Mesothelial cell of epicardium (in vitro differentiated cells): ENCODE measurements at places on chromosomes 6 and 20. TPM values are rescaled to one million over a fixed set of nuclear protein-coding genes. Genes with fewer than 3 reads are reported as not detected.

DNA sequence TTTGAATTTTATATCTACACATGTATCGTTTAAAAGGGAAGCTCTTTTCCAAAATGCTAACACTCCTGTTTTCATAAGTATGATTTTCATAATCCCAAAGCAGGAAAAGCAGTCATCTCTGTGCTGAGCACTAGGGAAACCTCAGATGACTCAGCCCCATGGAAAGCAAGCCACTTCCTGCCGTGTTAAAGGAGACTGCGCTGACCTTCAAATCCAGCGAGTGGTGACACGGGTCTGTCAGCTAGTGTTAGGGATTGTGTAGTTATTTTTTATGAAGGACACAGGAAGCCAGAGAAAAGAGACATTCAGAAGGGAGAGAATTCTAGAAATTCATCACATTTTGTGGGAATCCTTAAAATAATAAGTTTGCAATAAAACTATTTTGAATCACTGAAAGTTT is 57.0 kb upstream of the CD93 start:
- no peak overlapping the region for H3K27ac ChIP-seq
- peaks cover 6% of the 10 kb centered on the region for H3K4me1 ChIP-seq
- H3K4me3 ChIP-seq, result no peak overlapping the region
- DNase-seq, result no peak
- no peaks in the 10 kb centered on the region for H3K36me3 ChIP-seq
- peaks cover 1% of the 10 kb centered on the region for H3K27me3 ChIP-seq

DNA sequence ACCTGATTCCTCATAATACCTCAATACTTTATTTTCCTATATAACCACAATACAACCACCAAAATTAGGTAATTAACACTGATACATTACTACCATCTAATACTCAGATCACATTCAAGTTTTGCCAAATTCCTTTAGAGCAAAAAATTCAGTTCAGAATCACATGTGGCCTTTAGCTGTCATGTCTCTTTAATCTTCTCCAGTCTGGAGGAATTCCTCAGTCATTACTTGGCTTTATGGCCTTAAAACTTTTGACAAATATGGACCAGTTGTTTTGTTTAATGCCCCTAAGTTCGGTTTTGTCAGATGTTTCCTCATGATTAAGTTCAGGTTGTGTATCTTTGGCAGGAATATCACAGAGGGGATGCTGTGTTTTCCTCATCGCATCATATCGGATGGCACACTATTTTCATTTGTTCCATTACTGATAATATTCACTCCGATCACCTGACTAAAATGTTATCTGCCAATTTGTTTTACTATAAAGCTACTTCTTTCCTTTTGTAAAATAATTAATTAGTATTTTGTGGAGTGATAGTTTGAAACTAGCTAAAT is 51.2 kb upstream of the AKIRIN2 start:
- peak overlapping the region; percentile 2 for H3K27ac ChIP-seq
- no peaks in the 10 kb centered on the region for H3K27me3 ChIP-seq
- DNase-seq, result no peak
- H3K4me1 ChIP-seq, result peaks cover 26% of the 10 kb centered on the region
- no peaks in the 10 kb centered on the region for H3K36me3 ChIP-seq
- H3K4me3 ChIP-seq, result no peak overlapping the region

GRCh38 chr6:154197196-154197860 is 158.3 kb downstream of the OPRM1 start:
- H3K27me3 ChIP-seq, result no peaks in the 10 kb centered on the region
- DNase-seq, result no peak
- H3K4me1 ChIP-seq, result peaks cover 3% of the 10 kb centered on the region
- no peaks in the 10 kb centered on the region for H3K36me3 ChIP-seq

DNA sequence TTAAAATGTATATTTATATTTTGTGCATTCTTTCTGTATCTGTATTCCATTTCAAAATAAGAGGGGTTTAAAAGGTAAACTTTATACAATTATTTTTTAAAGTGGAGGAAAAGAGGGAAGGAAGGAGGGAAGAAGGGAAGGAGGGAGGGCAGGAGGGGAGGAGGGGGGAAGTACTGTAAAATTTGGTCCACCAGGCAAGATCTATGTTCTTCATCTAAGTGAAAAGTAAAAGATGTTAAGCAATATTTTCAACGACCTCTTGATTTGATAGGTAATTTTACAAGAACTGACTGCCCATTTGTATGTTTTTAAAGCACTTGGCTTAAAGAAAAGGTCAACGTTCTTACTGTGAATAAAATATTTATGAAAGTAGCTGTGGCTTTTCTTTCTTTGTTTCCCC is 29.8 kb upstream of the PCSK2 start:
- H3K27me3 ChIP-seq, result peaks cover 39% of the 10 kb centered on the region
- H3K4me3 ChIP-seq, result no peak overlapping the region
- H3K36me3 ChIP-seq, result no peaks in the 10 kb centered on the region

GRCh38 chr20:58647796-58648501 is 3.1 kb upstream of the STX16 start:
- H3K4me1 ChIP-seq, result peaks cover 13% of the 10 kb centered on the region
- no peaks in the 10 kb centered on the region for H3K27me3 ChIP-seq
- no peaks in the 10 kb centered on the region for H3K36me3 ChIP-seq
- peak; percentile 13 for DNase-seq

- H3K4me3 ChIP-seq, result no peak overlapping the region
- DNase-seq, result no peak
- H3K4me1 ChIP-seq, result peaks cover 5% of the 10 kb centered on the region
- H3K27me3 ChIP-seq, result no peaks in the 10 kb centered on the region
- H3K27ac ChIP-seq, result no peak overlapping the region
These were observed 71.7 kb downstream of the ASXL1 start for GRCh38 chr20:32429745-32430360.

DNA sequence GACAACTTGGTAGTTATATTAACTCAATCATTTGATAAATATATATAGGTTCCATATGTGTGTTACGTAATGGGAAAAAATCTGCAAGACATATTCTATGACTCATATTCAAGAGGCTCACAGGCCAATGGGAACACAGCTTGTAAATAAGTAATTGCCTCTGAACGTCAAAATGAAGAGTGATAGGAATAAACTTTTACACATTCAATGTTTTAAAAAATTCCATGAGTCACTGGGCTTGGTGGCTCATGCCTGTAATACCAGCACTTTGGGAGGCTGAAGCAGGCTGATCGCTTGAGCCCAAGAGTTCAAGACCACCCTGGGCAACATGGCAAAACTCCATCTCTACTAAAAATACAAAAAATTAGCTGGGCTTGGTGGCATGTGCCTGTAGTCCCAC is 209.4 kb upstream of the MCHR2 start:
- no peak overlapping the region for H3K27ac ChIP-seq
- DNase-seq, result no peak
- H3K4me3 ChIP-seq, result no peak overlapping the region
- no peaks in the 10 kb centered on the region for H3K36me3 ChIP-seq
- no peaks in the 10 kb centered on the region for H3K4me1 ChIP-seq
- H3K27me3 ChIP-seq, result no peaks in the 10 kb centered on the region

DNA sequence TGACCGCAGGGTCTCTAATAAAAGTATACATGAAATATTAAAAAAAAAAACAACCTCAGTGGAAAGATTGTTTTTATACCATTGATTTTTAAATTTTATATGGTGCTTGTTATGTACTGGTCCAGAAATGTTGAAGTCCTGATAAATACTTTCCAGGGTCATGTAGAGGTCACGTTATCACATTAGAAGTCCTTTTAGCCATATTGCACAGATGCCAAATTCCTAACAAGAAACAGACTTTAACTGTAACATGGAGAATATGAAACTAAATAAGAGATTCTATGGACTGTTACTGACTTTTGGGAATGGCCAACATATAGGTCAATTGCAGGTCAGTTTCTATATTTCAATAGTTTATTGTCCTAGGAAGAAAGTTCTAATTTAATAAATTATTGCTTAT is 89.0 kb downstream of the ADGRB3 start:
- peaks cover 3% of the 10 kb centered on the region for H3K36me3 ChIP-seq
- peak overlapping the region; percentile 66 for H3K27ac ChIP-seq
- no peak overlapping the region for H3K4me3 ChIP-seq
- peaks cover 46% of the 10 kb centered on the region for H3K4me1 ChIP-seq
- no peaks in the 10 kb centered on the region for H3K27me3 ChIP-seq

GRCh38 chr6:68901044-68901443 is 266.0 kb downstream of the ADGRB3 start:
- no peak overlapping the region for H3K4me3 ChIP-seq
- H3K27ac ChIP-seq, result no peak overlapping the region
- DNase-seq, result no peak
- H3K27me3 ChIP-seq, result peaks cover 4% of the 10 kb centered on the region

GRCh38 chr20:25050082-25050481 is 7.9 kb downstream of the ACSS1 start:
- no peak overlapping the region for H3K4me3 ChIP-seq
- H3K27me3 ChIP-seq, result peaks cover 84% of the 10 kb centered on the region

DNA sequence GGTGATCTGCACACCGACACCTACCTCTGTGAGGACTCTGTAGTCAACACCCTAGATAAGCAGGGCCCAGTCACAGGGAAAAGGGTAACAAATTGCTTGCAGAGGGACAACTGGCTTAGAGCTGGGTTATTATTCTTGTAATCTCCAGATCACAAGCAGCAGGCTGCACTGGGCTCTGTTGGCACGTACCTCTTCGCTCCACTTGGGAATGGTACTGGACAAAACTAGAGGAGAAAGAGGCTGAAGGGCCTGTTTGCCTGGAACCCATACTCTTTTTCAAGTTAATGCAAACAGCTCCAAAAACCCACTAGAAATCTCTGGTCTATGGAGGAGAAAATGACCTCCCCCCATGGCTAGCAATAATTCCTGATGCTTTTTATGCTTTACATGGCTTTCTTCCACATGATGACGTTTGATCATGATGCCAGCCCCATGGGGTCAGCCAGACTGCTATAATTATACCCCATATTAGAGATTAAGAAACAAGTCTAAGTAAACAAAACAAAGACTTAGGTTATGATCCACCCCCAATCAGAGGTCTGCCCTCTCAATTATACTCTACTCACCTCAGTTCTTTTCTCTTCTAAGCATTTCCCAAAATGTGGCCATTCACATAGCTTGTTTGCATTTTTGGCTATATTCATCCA is 190.0 kb downstream of the UNC5CL start:
- H3K27ac ChIP-seq, result no peak overlapping the region
- DNase-seq, result no peak
- peaks cover 13% of the 10 kb centered on the region for H3K4me1 ChIP-seq
- H3K4me3 ChIP-seq, result no peak overlapping the region
- H3K36me3 ChIP-seq, result no peaks in the 10 kb centered on the region

- H3K4me1 ChIP-seq, result peaks cover 31% of the 10 kb centered on the region
- no peak overlapping the region for H3K27ac ChIP-seq
- no peak overlapping the region for H3K4me3 ChIP-seq
- no peaks in the 10 kb centered on the region for H3K36me3 ChIP-seq
These were observed 32.4 kb downstream of the LY86 start for GRCh38 chr6:6620766-6621425.

GRCh38 chr6:86856937-86857563 is 80.3 kb upstream of the HTR1E start:
- H3K4me1 ChIP-seq, result peaks cover 9% of the 10 kb centered on the region
- DNase-seq, result no peak
- no peaks in the 10 kb centered on the region for H3K27me3 ChIP-seq

GRCh38 chr6:110511401-110511800 is 35.0 kb upstream of the SLC22A16 start:
- DNase-seq, result no peak
- H3K36me3 ChIP-seq, result no peaks in the 10 kb centered on the region
- H3K27ac ChIP-seq, result no peak overlapping the region
- H3K27me3 ChIP-seq, result no peaks in the 10 kb centered on the region
- no peak overlapping the region for H3K4me3 ChIP-seq

GRCh38 chr6:22349528-22349927 is 52.7 kb upstream of the PRL start:
- peaks cover 44% of the 10 kb centered on the region for H3K4me1 ChIP-seq
- H3K36me3 ChIP-seq, result peaks cover 1% of the 10 kb centered on the region
- DNase-seq, result no peak
- peak overlapping the region; percentile 82 for H3K27ac ChIP-seq
- H3K27me3 ChIP-seq, result no peaks in the 10 kb centered on the region
- H3K4me3 ChIP-seq, result no peak overlapping the region

DNA sequence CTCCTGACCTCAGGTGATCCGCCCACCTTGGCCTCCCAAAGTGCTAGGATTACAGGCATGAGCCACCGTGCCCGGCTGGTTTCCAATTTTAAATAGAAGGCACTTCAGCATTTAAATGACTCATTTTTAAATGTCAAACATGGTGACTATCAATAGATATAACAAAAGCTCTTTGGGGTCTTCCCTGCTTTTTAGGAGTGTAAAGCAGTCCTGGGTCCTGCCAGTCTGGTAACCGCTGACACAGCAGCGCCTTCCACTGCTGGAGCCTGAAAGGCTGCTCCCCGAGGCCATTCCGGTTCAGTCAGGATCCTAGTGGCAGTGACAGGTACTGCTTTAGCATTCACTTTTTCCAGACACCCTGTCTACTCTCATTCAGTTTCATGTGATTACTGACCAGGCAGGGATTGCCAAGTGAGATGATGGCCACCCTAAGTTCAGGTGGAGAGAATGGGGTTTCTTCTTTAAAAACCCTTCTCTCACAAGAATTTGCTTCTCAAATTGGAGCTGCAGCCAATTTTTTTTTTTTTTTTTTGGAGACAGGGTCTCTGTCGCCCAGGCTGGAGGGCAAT is 5.1 kb downstream of the DIDO1 start:
- H3K27ac ChIP-seq, result peak overlapping the region; percentile 94
- H3K4me3 ChIP-seq, result no peak overlapping the region
- no peaks in the 10 kb centered on the region for H3K36me3 ChIP-seq
- peaks cover 58% of the 10 kb centered on the region for H3K4me1 ChIP-seq

- H3K27ac ChIP-seq, result no peak overlapping the region
- peaks cover 26% of the 10 kb centered on the region for H3K27me3 ChIP-seq
- peaks cover 13% of the 10 kb centered on the region for H3K4me1 ChIP-seq
- no peaks in the 10 kb centered on the region for H3K36me3 ChIP-seq
These were observed 259.3 kb downstream of the ERMARD start for GRCh38 chr6:170010665-170011203.

DNA sequence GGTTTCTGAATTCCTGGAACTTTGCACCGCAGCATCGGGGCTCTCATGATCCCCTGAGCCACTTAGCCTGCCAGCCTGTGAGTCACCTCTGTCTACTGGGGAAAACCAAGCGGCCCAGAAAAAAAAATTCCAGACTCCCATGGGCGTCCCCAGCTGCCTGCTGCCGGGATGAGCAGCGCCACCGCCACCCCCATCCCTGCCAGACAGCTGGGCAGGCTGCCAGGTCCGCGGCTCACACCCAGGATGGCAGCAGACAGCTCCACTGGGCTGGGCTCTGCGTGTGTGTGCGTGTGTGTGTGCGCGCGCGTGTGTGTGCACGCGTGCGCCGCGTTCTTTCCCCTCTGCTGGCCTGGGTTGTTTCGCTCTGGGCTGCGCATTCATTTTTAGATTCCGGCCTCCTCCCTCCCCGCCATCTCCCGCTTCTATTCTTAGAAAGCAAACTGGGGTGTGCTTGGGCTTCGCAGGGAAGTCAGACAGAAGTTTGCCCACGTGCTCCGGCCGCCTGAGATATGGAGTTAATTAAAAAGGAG is 38.9 kb upstream of the PMEPA1 start:
- peak overlapping the region; percentile 17 for H3K4me3 ChIP-seq
- peaks cover 29% of the 10 kb centered on the region for H3K4me1 ChIP-seq
- peak overlapping the region; percentile 89 for H3K27ac ChIP-seq
- H3K27me3 ChIP-seq, result no peaks in the 10 kb centered on the region

- H3K4me3 ChIP-seq, result no peak overlapping the region
- peaks cover 6% of the 10 kb centered on the region for H3K4me1 ChIP-seq
- peaks cover 1% of the 10 kb centered on the region for H3K36me3 ChIP-seq
- DNase-seq, result no peak
These were observed 10.1 kb downstream of the MAP7 start for GRCh38 chr6:136539967-136540652.

Gene TMEM181
- 23.6 to 23.9 TPM (median 23.8 TPM) in 3 replicates for total RNA-seq

Gene TRIM10
- total RNA-seq, result not detected in 3 replicates

Gene LMBRD1
- 27.3 to 30.2 TPM (median 29.8 TPM) in 3 replicates for total RNA-seq

Gene HLA-DQA2
- total RNA-seq, result not detected in 3 replicates

Gene SLC35D3
- 0.09 to 0.13 TPM in 2 of 3 replicates, not detected in the other for total RNA-seq

Gene CST7
- not detected in 3 replicates for total RNA-seq

Gene CLIC5
- total RNA-seq, result 1.8 to 2.4 TPM (median 2.1 TPM) in 3 replicates

Gene OR2B6
- not detected in 3 replicates for total RNA-seq
